ENCODE measurements at places on chromosomes 7 and 10.

- DNase-seq: no peak
Observed at GRCh38 chr10:71392791-71393781, 3.6 kb upstream of the CDH23 start.

GRCh38 chr10:86377797-86378146 lies 11.2 kb upstream of the GRID1 start:
- DNase-seq: no peak

DNA sequence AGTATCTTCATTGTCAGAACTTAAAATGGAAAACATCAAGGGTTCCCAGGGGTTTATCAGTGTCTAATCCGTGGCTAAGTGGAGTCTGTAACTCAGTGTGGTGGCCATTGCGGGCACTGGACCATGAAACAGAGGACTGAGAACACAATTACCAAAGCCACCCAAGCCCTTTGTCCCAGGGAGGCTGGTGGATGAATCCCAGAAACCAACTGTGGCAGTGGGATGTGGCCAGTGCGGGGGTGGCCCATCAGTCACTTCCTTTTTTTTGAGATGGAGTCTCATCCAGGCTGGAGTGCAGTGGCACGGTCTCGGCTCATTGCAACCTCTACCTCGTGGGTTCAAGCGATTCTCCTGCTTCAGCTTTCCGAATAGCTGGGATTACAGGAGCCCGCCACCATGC lies 61.8 kb downstream of the TACC2 start:
- no peak for DNase-seq

DNA sequence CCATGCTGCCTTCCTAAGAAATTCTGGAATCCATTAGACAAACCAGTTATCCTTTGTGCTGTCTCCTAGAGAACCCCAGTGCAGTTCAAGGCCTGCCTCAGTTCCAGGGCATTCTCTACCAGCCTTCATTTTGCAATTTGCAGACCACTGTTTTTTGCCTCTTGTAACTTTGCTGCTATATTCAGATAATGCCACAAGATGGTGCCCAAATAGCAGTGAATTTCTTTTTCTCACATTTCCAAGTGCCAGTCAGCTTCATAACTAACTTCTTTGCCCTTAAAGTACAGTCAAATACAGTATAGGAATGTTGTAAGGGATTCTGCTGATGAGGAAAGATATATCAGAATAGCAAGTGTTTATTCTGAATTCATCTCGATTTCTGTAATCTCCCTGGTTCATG lies 25.2 kb downstream of the LOXL4 start:
- no peak for DNase-seq

DNA sequence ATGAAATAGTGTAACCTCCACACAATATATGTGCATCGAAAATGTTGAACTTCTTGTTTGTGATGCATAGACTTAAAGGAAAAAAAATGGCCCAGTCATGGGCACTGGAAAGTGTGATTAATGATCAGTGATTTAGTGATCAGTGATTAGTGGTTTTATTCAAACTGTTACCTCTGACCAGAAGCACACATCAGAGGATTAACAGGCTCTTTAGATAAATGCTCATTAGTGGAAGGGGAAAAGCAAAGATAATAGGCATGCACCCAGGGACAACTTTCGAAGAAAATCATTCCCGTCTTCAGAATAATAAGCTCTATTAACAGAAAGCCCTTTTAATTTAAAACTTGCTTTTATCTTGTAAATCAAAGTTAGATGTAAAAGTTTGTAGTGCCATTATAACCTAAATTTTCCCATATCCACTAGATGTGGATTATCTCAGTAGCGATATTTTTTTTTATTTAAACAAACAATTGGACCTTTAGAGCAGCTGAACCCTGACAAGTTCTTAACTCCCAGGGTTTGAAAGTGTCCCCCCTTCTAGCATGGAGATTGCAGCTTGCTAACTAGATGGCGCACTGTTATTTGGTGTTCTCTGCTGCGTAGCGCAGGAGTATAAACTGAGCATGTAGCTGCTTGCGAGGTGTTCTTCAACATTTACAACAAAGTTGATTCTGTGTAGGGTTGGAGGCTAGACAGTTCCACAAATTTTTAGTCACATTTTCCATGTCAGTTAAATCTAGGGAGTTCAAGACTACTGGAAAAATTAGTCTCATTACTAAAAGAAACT lies at the start of gene CREB5:
Gene CREB5 (plus strand): TSS at position 643 of the 787 bp plus-strand sequence. CDS start 397 bp downstream, outside the sequence.
- no peak for DNase-seq

DNA sequence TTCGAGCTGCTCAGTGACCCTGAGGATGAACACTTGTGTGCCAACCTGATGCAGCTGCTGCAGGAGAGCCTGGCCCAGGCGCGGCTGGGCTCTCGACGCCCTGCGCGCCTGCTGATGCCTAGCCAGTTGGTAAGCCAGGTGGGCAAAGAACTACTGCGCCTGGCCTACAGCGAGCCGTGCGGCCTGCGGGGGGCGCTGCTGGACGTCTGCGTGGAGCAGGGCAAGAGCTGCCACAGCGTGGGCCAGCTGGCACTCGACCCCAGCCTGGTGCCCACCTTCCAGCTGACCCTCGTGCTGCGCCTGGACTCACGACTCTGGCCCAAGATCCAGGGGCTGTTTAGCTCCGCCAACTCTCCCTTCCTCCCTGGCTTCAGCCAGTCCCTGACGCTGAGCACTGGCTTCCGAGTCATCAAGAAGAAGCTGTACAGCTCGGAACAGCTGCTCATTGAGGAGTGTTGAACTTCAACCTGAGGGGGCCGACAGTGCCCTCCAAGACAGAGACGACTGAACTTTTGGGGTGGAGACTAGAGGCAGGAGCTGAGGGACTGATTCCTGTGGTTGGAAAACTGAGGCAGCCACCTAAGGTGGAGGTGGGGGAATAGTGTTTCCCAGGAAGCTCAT lies 1.1 kb downstream of the DDIT4 start:
- DNase-seq: peak; percentile 82

- no peak for DNase-seq
Observed at GRCh38 chr7:36280840-36281812, 108.5 kb upstream of the ANLN start.

- no peak for DNase-seq
Observed at GRCh38 chr10:19788075-19788686, 28.1 kb upstream of the PLXDC2 start.

DNA sequence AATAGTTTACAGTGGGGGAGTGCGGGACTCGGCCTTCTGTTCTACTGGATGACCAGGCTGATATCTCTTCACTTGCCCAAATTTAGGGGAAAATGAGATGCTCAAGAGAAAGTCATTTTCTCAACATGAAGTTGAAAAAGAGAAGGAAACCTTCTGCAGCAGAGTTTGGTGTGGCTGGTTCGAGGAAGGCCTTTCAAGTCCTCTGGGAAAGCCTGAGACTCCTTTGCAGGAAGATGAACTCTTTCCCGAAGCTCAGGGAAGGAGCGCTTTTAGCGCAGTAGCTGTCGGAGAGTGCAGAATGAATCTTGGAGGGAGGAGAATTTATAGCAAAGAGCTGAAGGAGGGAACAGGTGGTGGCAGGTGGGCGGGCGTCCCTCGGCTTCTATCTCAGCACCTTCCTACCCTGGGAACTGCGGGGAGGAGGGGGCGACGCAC lies at the start of gene ATOH7:
Gene ATOH7 (minus strand): TSS at position 297 of the 435 bp plus-strand sequence. CDS start 436 bp downstream, outside the sequence.
- no peak for DNase-seq

- no peak for DNase-seq
Observed at GRCh38 chr7:123548406-123548805, 9.2 kb downstream of the NDUFA5 start.

DNA sequence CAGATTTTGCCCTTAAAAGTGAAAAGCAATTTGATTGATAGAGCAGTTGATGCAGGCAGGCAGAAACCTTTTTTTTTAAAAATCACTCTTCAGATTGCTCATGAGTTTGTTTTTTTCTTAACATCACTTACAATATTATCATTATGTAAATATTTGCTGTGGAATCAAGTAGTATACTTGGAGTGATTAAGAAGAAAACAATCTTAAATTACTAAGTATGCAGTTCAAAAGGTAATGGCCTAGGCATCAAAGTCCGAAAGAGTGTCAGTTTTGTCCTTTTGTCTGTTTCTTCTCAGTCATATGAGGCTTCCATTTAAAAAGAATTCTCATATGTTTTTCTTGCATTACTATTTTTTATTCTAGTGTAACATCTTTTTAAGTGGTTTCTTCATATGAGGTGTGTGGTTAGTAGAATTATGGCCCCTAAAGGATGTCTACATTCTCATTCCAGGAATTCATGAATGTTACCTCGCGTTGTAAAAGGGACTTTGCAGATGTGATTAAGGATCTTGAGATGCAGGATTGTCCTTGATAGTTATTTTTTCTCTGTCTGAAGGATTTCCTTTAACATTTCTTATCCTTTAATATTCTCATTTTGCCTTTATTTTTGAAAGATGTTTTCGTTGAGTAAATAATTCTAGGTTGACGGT lies 44.0 kb downstream of the BICC1 start:
- DNase-seq: no peak

- no peak for DNase-seq
Observed at GRCh38 chr10:66746246-66746645, 179.6 kb upstream of the LRRTM3 start.

GRCh38 chr7:113936535-113936934 lies 17.7 kb upstream of the PPP1R3A start:
- DNase-seq: no peak

GRCh38 chr7:41134300-41135255 lies 568.3 kb downstream of the INHBA start:
- DNase-seq: no peak

DNA sequence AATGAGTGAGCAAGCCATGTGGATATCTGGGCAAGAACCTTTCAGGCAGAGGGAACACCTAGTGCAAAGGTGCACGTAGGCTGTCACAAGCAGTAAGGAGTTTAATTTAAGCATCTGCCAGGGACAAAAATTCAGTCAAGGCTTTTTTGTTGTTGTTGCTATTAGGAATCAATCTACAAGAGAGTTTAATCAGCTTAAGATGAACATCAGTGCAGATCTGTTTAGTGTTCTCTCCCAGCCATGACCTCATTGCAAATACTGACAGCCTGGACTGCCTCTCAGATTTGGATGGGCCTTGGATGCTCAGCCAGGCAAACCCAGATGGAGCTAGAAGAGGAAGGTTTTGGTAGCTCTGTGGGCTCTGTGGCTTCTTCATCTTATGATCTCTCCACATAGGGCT lies 3.3 kb upstream of the GLCCI1 start:
- DNase-seq: no peak

- no peak for DNase-seq
Observed at GRCh38 chr10:59903871-59904270, 2.5 kb downstream of the CCDC6 start.

GRCh38 chr7:23474094-23474828 lies 4.0 kb upstream of the IGF2BP3 start:
- peak; percentile 56 for DNase-seq

DNA sequence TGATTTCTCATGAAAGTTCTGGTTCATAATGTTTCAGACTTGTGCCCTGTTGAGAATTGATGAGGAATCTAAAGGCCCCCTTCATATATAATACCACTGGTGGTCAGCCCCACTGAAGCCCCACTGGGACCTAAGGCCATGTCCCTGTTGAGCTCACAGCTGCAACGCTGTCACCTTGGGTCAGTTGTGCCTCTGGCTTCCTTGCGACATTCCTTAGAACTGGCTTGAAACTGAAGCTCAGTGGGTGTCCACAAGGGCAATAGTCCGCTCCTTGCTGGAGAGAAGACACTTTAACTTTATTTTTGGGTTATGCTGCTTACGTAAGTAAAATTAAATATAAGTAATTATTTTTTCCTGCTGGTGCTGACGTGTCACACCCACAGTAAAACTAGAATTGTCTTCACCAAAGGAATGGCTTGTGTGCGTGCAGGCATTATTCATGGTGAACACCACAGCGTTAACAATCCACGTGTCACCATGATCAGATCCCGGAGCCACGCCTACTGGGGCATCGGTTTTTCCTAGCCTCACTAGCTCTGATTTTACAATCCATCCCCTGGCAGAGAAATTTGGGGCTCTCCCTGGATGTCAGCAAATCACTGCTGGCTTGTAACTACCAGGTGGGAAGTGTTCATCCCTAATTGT lies 66.5 kb downstream of the BICC1 start:
- no peak for DNase-seq

DNA sequence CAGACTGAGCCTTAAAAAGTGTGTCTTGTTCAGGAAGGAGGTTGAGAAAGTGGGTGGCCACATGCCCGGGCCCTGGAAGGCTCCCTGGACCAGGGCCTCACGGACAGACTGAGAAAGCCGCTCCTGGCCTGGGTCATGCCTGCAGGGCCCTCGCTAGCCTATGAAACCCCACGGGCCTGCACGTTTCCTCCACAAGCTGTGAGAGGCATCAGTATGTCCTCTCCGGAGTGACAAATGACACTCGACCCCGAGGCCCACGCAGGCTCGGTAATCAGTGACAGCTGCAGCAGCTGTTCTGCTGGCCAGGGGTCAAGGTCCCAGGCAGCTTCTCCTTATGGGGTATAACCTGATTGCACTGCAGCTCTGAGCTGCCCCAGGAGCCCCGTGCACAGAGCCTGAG lies 47.6 kb downstream of the ASB13 start:
- no peak for DNase-seq

DNA sequence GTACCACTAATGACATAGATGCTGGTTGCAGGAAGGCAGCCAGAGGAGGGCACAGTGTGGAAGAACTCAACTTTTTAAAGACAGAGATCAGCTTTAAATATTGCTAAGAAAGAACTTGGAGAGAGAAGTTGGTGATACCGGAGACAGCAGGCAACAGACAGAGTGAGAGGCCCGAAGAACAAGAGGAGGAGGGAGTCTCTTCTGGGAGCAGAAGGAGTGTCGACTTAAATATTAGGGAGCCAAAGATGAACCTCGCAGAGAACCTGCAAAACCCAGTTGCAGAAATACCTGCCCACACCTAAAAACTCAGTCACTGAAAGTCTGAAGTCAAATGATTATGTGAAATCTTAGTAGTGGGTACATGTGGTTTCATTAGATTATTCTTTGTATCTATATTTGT lies 3.4 kb upstream of the WDR86 start:
- no peak for DNase-seq

DNA sequence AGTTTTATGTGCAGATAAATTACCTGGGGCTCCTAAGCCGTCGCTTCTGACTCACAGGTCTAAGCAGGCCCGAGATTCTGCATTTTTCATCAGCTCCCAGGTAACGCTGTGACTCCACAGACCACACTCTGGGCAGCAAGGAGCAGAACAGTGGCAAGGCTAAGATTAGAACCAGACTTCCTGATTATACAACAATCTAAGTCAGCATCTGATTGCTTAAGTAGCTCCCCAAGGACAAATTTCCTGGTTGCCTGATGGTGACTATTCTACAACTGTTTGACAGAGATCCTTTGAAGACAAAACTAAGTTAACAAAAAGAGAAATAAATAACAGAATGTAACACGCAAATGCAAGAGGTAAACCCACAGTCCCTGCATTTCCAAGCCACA lies 69.0 kb downstream of the CREB3L2 start:
- DNase-seq: no peak

GRCh38 chr10:68330852-68331454 lies 911 bp upstream of the HNRNPH3 start:
- DNase-seq: peak; percentile 26

- no peak for DNase-seq
Observed at GRCh38 chr10:126063353-126063791, 167.0 kb downstream of the FANK1 start.
